ENCODE measurements at places on chromosomes 1 and 21.
A peak's percentile ranks its signal among the peaks of the same experiment; 100 is the strongest.

- DNase-seq, result no peak
These were observed 203.2 kb downstream of the SETD4 start for GRCh38 chr21:35857095-35857494.

GRCh38 chr1:205568469-205569361, 63.1 kb downstream of the ELK4 start:
- DNase-seq, result peak; percentile 62

- DNase-seq, result no peak
These were observed 15.0 kb downstream of the BTG3 start for GRCh38 chr21:17597680-17598079.

- DNase-seq, result peak; percentile 60
These were observed 184.9 kb downstream of the SLC35F3 start for GRCh38 chr1:234089396-234089795.

GRCh38 chr1:182415789-182416188, 15.3 kb upstream of the TEDDM1 start:
- DNase-seq, result no peak

GRCh38 chr1:28067523-28068090, 20.8 kb downstream of the EYA3 start:
- DNase-seq, result no peak

DNA sequence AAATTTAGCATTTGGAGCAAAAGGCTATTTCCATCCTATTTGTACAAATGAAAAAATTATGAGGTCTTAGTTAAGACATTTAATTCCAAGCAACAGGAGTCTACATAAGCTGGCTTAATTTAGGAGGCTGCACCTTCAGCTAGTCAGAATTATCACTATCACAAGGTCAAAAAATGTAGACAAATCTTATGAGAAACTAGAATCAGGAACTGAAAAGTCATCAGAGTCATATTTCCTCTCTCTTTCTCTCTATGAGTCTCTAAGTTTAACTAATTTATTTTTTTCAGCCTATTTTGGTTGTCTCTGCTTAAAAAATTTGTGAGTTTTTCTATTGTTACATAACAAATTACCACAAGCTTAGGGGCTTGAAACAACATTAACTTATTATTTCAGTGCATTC, 807.1 kb upstream of the PRMT6 start:
- no peak for DNase-seq

GRCh38 chr1:231508497-231508896, 20.0 kb upstream of the TSNAX start:
- DNase-seq, result no peak

- no peak for DNase-seq
These were observed 129.3 kb downstream of the CACHD1 start for GRCh38 chr1:64599242-64599641.

DNA sequence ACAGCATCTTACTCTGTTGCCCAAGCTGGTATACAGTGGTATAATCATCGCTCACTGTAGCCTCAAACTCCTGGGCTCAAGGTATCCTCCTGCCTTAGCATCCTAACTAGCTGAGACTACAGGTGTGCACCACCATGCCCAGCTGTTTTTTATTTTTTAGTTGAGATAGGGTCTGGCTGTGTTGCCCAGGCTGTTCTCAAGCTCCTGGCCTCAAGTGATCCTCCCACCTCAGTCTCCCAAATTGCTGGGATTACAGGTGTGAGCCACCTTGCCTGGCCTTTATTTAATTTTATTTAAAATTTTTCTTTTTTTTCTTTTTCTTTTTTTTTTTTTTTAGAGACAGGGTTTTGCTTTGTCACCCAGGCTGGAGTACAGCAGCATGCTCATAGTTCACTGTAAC, 9.2 kb downstream of the MAP7D1 start:
- DNase-seq, result no peak

DNA sequence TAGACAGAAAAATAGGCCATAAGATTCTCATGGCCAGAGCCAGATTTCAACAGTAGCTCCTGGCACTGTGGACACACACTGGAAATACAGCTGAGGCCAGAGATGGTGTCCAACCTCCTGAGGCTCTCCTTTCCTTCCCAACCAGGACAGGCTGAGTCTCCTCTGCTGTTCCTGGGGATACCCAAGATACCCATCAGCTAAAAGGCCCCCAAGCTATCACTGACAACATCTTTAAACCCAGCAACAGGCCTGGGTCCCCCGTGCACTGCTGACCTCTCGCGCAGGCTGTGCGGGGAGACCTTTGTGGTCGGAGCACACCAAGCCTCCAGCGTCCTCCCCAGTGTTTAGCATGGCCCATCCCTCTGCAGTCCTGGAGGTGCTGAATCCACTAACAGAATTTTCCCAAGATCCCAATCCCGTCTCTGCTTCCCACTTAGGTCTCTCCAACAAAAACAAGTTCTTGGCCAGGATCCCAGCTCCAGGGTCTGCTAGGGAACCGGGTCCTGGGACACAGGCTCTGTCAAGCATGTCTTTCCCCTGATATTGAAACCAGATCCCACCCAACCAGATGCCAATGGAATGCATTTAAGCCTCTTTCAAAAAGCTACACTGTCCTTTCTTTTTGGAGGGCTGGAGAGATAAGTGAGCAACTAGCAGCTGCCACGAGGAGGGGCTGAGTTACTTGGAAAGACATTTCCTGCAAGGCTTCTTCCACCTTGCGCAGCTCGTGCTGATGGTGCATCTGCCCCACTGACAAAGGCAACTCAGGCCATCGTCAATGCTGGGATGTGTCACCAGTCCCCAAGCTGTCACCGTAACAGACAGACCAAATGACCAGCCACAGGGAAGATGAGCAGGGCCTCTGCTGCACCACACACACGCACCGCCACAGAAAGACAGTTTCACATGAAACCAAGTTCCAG, 73.2 kb downstream of the BCAR3 start:
- DNase-seq, result no peak

- DNase-seq, result peak; percentile 72
These were observed 6.6 kb upstream of the PEX19 start for GRCh38 chr1:160291248-160292220.

- DNase-seq, result no peak
These were observed 43.7 kb upstream of the IPO9 start for GRCh38 chr1:201785291-201785690.

- no peak for DNase-seq
These were observed 1.6 kb downstream of the ZNF648 start for GRCh38 chr1:182059936-182060335.

GRCh38 chr1:236794585-236795034, 482 bp upstream of the MTR start:
- no peak for DNase-seq

DNA sequence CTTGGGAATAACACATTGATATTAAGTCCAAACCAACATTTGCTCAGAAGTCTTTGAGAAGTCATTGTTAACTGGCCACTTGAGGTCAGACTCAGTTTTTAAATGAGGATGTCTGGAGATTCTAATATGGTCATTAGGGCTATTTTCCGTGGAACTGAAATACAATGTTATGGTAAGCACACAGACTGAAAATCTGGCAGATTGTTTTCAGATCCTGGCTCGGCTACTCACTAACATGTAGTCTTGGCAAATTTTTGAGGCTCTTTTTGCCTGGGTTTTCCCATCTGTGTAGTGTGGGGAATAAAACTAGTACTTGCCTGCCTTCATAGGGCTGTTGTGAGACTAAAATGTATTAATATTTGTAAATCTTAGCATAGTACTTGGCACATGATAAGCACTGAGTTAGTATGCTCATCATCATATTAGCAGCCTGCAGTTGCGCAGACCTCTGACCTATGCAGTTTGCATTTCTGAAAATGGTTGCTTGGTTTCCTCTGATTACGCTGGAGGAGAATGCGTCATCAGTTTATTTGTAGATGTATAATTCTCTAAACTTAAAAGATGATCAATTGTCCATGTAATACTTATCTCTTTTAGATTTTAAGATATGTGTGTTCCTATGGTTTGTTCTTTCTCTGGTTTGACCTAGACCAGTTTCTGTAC, 100.8 kb downstream of the C1orf21 start:
- DNase-seq, result no peak

DNA sequence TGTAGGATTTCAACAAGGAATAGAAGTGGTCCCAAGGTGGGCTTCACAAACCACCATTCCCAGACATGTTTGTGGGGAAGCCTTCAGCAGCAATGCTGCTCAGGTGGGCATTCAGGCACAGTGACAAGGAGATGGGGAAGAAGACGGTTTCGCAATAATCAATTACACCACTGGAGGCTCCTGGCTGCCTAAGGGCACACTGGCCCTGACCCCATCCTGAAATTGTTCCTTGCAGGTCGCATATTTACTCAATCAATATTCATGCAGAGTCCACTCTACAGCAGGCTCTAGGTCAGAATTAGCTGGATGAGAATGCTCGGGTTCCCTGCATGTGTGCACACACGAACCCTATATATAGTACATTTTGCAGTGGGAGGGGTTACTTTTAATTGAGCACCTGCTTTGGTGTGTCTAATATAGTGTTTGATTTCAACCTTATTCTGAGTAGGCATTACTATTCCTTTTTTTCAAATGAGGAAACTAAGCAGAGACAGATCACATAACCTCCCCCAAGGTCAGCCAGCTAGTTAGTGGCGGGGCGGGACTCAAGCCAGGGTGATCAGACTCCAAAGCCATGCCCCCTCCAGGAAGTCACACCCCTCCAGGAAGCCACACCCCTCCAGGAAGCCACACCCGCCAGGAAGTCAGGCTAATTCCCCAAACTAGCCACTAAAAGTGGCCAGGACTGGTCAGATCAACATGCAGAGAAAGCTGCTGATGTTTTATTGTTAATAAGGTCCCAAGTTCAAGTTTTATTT, 106.5 kb downstream of the HLCS start:
- peak; percentile 88 for DNase-seq

DNA sequence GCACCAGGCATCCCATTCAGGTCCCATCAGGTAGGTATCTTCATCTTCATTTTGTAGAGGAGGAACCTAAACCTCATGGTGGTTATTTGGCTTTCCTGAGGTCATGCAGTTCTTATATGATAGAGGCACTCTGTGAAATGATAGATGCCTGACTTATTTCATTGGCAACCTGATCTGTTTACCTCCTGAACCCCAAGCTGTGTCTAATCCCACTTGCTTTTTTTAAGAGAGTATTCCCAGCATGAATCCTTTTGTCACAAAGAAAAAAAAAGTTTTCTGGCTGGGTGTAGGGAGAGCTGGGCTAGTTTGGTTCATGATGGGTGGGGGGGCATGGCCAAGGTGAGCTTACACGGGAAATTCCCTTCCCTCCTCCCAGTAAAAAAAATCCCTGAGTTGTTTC, 154.2 kb downstream of the TENT5C start:
- no peak for DNase-seq

DNA sequence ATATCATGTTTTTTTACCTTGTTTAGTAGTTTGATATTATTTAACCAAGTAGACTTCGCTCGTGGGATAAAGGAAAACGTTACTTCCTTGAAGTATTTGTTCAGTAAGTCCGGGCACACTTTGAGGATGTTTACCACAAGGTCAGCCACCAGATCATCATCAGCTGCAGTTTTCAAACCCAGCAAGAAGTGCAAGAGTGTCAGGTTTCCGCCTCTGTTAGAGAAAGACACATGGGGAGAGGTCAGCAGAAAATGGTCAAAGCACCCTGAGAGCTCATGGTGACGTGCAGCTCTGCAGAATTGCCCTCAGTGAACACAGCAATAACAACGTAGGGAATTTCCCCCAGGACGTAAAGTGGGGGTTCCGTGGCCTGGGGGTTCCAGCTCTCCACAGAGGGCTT, 24.4 kb downstream of the URB1 start:
- no peak for DNase-seq

DNA sequence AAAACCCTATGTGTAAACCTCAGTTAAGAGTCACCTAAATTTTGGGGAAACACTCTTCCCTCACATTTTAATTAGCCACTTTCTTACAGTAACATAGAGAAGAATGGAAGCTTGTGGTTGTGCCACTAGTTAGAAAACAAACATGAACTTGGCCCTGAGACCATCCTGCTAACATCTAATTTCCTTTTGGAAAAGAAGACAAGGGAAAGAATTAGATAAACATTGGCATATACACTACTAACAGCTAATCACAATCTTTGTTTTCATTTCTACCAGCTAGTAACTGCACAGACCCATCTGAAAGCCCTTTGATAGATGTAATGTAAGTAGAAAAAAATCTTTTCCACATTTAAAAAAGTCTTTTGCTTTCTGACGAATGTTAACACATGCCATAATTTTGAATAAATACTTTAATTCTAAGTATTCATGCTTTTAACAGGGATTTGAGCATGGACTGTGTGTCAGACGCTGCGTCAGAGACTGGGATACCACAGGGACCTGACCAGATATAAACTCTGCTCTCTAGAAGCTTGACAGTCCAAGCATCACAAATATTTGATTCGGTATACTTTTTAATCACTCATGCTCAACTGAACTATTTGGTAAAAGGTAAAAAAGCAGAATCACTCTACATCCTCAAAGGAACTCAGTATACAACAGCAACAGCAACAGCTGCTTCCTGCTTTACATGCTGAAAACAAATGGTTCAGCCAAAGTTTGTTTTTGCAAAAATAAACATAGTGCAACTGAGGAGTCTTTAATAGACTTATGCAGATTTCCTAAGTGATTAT, 30.2 kb downstream of the DPH5 start:
- DNase-seq, result no peak

DNA sequence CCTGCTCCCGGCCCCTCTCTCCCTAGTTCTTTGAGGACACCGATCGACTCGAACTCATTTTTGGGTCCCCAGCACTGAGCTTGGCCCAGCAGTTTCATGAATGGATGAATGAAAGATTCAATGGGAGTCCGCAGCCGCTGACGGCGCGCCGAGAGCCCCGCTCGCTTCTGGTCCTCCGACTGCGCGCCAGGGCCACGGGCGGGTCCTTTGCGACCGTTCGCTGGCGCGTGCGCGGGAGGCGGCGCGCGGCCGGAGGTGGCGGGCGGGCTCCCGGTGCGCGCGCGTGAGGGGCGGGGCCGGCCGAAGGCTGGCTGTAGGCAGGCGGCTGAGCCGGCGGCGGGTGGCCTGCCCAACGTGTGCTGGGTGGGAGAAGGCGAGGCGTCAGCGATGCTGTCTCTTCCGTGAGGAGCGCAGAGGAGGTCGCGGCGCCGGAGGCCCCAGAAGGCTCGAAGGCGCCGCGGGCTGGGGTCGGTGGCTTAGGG, at the start of gene MAST2:
Gene MAST2 (plus strand): TSS at position 314 of the 482 bp plus-strand sequence. CDS start 284 bp downstream, outside the sequence.
- peak; percentile 99 for DNase-seq

GRCh38 chr1:180228648-180229482, 1.2 kb upstream of the LHX4 start:
- peak; percentile 56 for DNase-seq

GRCh38 chr21:25079053-25079452, 528.2 kb downstream of the MRPL39 start:
- DNase-seq, result no peak

- DNase-seq, result no peak
These were observed 86.0 kb upstream of the SELENON start for GRCh38 chr1:25713961-25714360.

DNA sequence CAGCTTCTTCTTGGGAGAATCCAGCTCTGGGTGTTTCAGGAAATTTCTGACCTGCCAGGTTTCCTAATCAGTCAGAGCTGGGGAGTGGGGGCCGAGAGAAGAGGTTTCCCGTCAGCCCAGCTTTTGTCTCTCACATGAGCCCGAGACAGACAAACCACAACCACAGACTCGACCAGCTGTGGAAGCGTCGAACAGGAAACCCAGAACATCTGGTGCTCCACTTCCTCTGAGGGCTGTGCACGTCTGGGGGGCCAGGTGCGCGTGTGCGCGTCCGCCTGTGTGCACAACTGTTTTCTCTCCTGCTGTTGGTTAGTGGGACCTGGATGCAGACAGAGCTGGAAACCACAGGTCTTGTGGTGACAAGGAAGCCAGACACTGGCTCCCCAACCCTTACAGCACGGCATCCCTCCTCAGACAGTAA, 113.0 kb upstream of the SLC25A33 start:
- no peak for DNase-seq

- DNase-seq, result no peak
These were observed 161.2 kb downstream of the PLPP3 start for GRCh38 chr1:56418151-56418631.

Data from iPS-NIHi11 (cell line).